Neural crest cell (in vitro differentiated cells): ENCODE measurements at places on chromosomes 5 and 9. TPM values are rescaled to one million over a fixed set of nuclear protein-coding genes. Genes with fewer than 3 reads are reported as not detected.

DNA sequence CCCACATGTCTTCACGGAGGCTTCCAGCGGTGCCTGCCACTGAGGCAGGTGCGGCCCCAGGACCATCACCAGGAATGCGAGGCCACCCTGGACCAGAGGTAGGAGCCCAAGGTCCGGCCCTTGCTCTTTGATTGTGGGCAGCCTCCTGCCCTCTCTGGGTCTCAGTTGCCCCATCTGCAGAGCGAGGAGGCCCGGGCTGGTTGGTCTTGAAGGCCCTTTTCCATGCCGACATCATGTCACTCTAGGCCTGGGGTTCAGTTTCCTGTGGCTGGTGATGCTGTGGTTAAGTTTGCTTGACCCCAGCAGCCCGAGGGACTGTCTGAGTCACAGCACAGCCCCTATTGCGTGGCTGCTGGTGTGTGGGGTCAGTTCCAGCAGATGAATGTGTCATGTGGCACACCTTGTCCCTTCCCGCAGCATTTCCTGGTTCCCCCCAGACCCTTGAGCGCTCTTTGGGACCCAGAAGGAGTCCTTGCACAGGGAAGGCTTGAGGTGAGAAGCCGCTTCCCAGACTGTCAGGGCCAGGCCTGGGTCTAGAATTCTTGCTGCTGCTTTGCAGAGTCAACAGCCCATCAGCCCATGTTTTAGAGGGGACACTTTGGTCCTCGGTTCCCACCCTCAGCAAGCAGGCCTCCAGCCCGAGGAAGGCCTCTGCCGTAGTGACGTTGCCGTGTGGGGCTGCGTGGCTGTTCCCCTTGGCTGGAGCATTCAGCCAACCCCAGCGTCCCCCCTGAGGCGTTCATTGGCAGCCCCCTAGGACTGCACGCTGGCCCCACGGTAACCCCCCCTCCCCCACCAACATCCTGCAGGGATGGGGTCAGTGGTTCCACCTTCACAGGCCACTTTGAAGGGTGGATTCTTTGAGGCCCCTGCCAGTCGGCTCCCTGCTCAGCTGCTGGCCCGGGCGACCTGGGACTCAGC lies 31.0 kb upstream of the HMCN2 start:
- peaks cover 17% of the 10 kb centered on the region for H3K4me1 ChIP-seq
- no peak overlapping the region for H3K4me3 ChIP-seq
- no peak for DNase-seq
- peaks cover 12% of the 10 kb centered on the region for H3K36me3 ChIP-seq

DNA sequence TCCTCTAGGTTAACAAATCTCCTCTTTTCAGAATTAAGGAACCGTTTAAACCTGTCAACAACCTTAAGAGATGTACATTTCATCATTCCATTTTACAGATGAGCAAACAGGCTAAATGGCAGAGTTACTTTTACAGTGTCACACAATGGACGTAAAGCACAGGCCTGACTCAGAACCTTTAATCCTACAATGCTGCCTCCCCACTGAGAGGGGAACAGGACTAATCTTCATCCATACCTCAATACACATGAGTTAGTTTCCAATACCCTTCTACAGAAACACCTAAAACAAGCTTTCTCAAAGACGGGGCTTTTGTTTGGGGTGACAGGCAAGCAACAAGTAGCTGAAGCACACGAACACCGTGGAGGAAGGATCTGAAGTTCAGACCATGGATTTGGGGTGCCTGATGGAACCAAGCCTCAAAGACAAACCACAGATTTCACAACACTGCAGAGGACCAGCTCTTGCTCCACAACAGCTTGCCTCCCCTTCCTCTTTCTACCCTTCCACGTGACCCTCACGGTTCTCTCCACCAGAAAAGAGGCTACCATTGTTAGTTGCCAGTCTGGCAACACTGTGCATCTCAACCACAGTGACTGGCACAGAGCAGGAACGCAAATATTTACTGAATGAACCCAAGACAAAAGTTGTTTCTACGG lies 1.8 kb downstream of the RNF130 start:
- H3K36me3 ChIP-seq, result peaks cover 7% of the 10 kb centered on the region
- peaks cover 2% of the 10 kb centered on the region for H3K27me3 ChIP-seq
- peak overlapping the region; percentile 76 for H3K27ac ChIP-seq
- peaks cover 37% of the 10 kb centered on the region for H3K4me1 ChIP-seq
- no peak for DNase-seq

GRCh38 chr9:129108805-129109536 lies 1.6 kb downstream of the CRAT start:
- no peak for DNase-seq
- no peak overlapping the region for H3K27ac ChIP-seq
- H3K36me3 ChIP-seq, result no peaks in the 10 kb centered on the region
- peak overlapping the region; percentile 87 for H3K4me3 ChIP-seq
- peaks cover 16% of the 10 kb centered on the region for H3K4me1 ChIP-seq

DNA sequence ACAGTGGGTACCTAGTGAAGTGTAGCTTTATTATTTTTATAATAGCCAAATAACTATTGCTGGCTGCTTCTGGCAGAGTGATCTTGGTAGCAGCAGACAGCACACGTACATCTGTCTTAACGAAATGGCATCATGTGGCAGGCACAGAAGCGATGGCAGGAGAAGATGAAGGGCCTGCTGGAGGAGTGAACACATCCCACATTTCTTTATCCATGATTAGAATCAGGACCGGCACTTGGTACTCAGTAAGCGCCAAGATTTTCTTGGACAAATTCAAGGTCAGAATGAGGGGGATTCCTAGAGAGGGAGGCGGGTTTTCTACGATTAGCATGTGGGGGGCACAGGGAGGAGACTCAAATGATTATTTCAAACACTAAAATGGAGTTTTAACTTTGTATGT lies 23.0 kb upstream of the ZNF366 start:
- no peak for DNase-seq
- H3K27ac ChIP-seq, result no peak overlapping the region
- no peak overlapping the region for H3K4me3 ChIP-seq
- H3K36me3 ChIP-seq, result peaks cover 2% of the 10 kb centered on the region
- H3K4me1 ChIP-seq, result no peaks in the 10 kb centered on the region

DNA sequence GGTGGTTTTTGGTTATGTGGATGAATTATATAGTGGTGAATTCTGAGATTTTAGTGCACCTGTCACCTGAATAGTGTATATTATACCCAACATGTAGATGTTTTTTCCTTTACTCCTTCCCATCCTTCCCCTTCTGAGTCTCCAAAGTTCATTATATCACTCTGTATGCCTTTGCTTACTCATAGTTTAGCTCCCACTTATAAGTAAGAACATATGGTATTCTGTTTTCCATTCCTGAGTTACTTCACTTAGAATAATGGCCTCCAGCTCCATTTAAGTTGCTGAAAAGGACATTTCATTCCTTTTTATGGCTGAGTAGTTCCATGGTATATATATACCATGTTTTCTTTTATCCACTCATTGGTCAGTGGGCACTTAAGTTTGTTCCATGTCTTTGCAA lies 161.6 kb upstream of the CD180 start:
- H3K36me3 ChIP-seq, result no peaks in the 10 kb centered on the region
- H3K27me3 ChIP-seq, result no peaks in the 10 kb centered on the region
- no peak for DNase-seq
- H3K27ac ChIP-seq, result no peak overlapping the region

GRCh38 chr9:93969328-93969661 lies 14.1 kb upstream of the BARX1 start:
- H3K27ac ChIP-seq, result no peak overlapping the region
- peaks cover 10% of the 10 kb centered on the region for H3K27me3 ChIP-seq
- H3K4me3 ChIP-seq, result no peak overlapping the region
- peaks cover 3% of the 10 kb centered on the region for H3K36me3 ChIP-seq
- DNase-seq, result no peak
- H3K4me1 ChIP-seq, result no peaks in the 10 kb centered on the region

DNA sequence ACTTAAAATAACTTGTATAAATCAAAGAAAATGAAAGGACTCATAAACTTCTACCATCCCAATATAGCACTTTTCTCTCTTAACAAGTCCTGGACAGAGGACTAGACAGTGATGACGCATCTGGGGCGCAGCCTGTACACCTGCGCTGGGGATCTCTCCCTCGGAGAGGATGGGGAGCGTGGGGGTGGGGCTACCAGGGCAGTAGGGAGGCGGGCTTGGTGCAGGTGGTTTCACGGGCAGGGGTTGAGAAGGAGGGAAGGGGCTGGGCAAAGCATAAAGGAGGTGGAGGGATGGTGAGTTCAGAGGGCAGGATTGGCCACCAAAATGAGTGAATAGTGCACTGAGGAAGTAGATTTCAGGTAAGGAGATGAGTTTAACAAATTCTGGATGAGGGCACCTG lies 41.1 kb downstream of the STC2 start:
- DNase-seq, result no peak
- peaks cover 89% of the 10 kb centered on the region for H3K27me3 ChIP-seq
- H3K27ac ChIP-seq, result no peak overlapping the region
- H3K4me3 ChIP-seq, result no peak overlapping the region
- peaks cover 49% of the 10 kb centered on the region for H3K4me1 ChIP-seq
- H3K36me3 ChIP-seq, result no peaks in the 10 kb centered on the region

DNA sequence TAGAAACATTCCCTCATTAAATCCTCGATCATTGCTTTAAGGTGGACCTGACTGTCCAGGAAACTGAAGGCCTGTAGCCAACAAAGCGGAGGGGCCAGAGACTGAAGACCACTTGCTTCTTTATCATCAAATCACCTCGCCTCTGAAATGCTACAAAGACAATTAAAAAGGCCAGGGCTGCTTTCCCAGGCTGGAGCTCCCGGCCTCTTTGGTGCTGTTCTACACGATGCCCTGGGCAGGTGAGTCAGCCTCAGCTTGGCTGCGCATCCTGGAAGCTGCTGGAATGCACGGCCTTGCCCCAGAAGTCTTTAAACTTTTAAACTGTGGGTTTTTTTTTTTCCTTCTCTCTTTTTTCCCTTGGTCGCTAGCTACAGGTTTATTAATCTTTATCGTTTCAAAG lies 46.5 kb downstream of the SH3PXD2B start:
- peaks cover 42% of the 10 kb centered on the region for H3K4me1 ChIP-seq
- no peak overlapping the region for H3K27ac ChIP-seq
- peaks cover 21% of the 10 kb centered on the region for H3K36me3 ChIP-seq
- DNase-seq, result no peak

DNA sequence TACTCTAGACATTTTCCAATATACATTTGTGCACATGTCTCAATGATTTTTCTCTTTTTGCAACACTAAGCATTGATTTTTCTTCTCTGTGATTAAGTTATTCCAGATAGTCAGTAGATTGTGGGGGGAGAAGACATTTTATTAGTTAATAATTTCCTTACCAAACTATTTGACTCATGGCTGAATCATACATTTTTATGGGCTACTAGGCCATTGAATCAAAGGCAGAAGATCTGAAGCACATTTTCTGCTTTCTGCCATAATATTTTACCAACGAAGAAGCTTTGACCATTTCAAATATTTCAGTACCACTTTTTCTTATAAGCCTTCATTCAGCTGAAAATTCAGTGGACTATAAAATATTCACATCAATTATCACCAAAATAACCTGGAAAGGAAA lies 175.6 kb downstream of the IRX2 start:
- H3K27me3 ChIP-seq, result peaks cover 2% of the 10 kb centered on the region
- no peaks in the 10 kb centered on the region for H3K36me3 ChIP-seq
- H3K4me1 ChIP-seq, result peaks cover 5% of the 10 kb centered on the region
- no peak overlapping the region for H3K4me3 ChIP-seq
- no peak for DNase-seq

- no peaks in the 10 kb centered on the region for H3K27me3 ChIP-seq
- peaks cover 51% of the 10 kb centered on the region for H3K4me1 ChIP-seq
- H3K27ac ChIP-seq, result peak overlapping the region; percentile 76
- no peak overlapping the region for H3K4me3 ChIP-seq
Observed at GRCh38 chr5:71810023-71810422, 90.9 kb downstream of the CARTPT start.

Gene ESM1
- not detected in 2 replicates for total RNA-seq

Gene CDO1
- total RNA-seq, result 27.6 and 28.9 TPM in 2 replicates

Gene SLCO6A1
- 3.9 and 4.4 TPM in 2 replicates for total RNA-seq

Gene SLC34A3
- total RNA-seq, result not detected in 2 replicates

Gene CSF2
- not detected in 2 replicates for total RNA-seq

Gene LEAP2
- total RNA-seq, result 2.9 and 3.1 TPM in 2 replicates
